Lower lobe of right lung (tissue), 2 donors: ENCODE measurements at places on chromosomes 2 and 18. TPM values are rescaled to one million over a fixed set of nuclear protein-coding genes. Genes with fewer than 3 reads are reported as not detected.

DNA sequence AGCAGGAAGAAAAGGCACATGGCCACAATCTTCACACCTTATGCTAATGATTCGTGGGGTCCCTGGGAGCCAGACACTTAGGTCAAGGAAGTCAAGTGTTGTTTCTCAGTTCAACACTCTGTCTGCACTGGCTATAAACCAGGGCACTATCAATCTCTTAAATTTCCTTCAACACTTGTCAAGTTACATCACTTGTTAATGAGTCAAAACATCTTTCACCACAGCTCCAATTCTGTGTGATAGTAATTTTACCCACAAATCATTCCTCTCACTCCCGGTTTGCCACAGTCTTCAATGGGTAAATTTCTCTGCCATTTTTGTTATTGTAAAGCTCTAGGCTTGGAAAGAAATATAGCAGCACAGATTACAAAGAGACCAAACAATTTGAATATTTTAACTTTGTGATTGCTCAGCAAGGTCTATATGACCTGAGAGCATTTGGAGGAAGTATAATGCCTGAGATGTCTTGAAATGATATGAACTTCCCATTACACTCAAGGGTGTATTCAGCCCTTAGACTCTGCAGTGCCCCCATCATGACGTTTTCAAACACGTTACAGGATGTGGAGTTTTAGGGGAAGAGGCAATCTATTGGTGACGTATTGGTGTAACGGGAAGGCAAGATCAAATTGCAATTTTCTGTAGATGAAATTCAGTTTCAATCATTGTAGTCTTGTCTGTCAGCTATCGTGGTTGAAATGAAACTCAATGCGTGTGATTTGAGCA, 78.7 kb downstream of the ICOS start:
- H3K4me1 ChIP-seq: peaks cover 13% of the 10 kb centered on the region
- H3K27ac ChIP-seq: no peak overlapping the region
- no peak overlapping the region for H3K4me3 ChIP-seq
- H3K27me3 ChIP-seq: no peaks in the 10 kb centered on the region
- H3K36me3 ChIP-seq: no peaks in the 10 kb centered on the region

Gene LRRC30
- total RNA-seq: not detected

DNA sequence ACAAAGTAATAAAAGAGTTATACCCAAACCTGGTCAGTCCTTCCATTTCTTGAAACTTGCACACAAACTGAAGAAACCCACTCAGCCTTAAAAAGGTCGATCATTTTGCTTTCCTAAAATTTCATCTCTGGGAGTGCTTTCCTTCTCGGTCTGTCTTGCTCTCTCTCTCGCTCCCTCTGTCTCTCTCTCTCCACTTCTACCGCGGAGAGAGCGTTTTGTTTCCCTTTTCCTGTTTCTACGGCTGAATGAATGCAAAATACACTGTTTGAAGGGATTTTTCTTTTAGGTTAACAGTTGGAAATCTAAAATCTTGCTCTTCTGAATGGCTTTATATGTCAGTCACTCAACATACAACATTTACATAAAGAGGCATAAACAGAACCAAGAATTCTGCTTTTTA, 424.2 kb downstream of the TGIF1 start:
- H3K27ac ChIP-seq: no peak overlapping the region
- H3K36me3 ChIP-seq: no peaks in the 10 kb centered on the region
- no peak for DNase-seq
- H3K4me3 ChIP-seq: no peak overlapping the region
- H3K4me1 ChIP-seq: peaks cover 16% of the 10 kb centered on the region
- H3K27me3 ChIP-seq: no peaks in the 10 kb centered on the region

DNA sequence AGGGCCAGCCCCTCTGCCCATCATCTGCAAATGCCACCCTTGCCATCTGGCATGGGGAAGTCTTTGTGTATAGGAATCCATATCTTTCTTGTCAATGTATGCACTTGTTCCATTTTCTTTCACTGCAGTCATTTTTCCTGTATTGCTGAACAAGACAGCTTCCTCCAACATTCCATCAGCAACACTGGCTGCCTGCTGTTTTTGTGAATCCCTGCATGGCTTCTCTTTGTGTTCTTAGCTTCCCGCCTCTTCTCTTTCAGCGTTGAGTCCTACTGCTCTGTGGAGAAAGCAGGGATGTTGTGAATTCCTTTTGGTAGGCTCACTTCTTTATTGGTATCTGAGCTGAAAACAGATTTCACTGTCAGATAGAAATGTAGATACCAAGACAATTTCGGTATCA, 150.0 kb downstream of the LPIN1 start:
- H3K27me3 ChIP-seq: no peaks in the 10 kb centered on the region
- no peak overlapping the region for H3K4me3 ChIP-seq
- H3K36me3 ChIP-seq: no peaks in the 10 kb centered on the region
- no peak for DNase-seq
- no peak overlapping the region for H3K27ac ChIP-seq

Gene TM4SF20
- total RNA-seq: not detected

GRCh38 chr18:25883091-25883490, 207.3 kb downstream of the SS18 start:
- no peaks in the 10 kb centered on the region for H3K4me1 ChIP-seq
- no peak overlapping the region for H3K4me3 ChIP-seq
- no peaks in the 10 kb centered on the region for H3K36me3 ChIP-seq
- no peaks in the 10 kb centered on the region for H3K27me3 ChIP-seq
- no peak for DNase-seq
- H3K27ac ChIP-seq: no peak overlapping the region

DNA sequence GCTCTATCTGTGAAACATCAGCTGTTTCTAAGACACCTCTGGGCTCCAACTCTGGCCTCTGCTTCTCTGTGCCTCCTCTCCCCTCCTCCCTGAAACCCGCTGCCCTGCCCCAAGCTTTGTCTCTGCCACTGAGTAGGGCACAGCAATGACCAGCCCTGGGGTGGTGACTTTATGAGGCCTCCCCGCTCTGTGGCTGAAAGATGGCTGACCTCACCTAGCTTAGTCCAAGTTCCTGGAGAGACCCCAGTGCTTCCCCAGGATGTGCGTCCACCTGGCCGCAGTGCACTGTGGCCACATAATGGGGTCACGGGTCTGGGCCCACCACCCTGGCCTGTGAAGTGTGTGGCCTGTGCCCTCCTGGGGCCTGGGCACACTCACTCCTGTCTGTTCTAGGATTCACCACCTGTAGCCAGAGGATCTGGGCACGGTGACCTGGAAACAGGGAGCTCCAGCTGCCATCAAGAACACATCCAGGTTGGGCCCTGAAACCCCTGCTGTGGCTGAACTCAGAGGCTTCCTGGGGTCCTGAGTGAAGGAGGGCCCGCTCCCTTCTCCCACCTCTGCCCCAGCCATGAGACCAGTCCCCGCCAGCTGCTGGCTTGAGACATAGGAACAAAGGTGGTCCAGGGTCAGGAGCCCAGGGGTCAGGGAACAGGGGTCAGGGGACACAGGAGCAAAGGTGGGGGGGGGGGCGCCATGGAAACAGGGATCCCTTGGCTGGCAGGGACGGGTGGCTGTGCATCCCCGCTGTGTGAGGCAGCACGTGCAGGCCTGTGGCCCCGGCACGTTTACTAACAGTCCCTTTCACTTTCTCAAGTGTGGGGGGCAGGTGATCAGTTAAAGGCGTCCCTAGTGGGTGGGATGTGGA, 29.3 kb upstream of the OTOS start:
- DNase-seq: no peak
- peaks cover 15% of the 10 kb centered on the region for H3K27me3 ChIP-seq
- no peaks in the 10 kb centered on the region for H3K4me1 ChIP-seq
- no peak overlapping the region for H3K27ac ChIP-seq

- H3K27ac ChIP-seq: no peak overlapping the region
- H3K27me3 ChIP-seq: no peaks in the 10 kb centered on the region
- H3K4me3 ChIP-seq: no peak overlapping the region
- H3K36me3 ChIP-seq: peaks cover 47% of the 10 kb centered on the region
Observed at GRCh38 chr2:173239644-173240043, 115.0 kb upstream of the CDCA7 start.

- H3K27me3 ChIP-seq: no peaks in the 10 kb centered on the region
- no peak overlapping the region for H3K4me3 ChIP-seq
- DNase-seq: no peak
- H3K36me3 ChIP-seq: no peaks in the 10 kb centered on the region
Observed at GRCh38 chr2:55140316-55141219, 90.3 kb upstream of the RTN4 start.

GRCh38 chr2:86124683-86125082, 18.6 kb downstream of the PTCD3 start:
- H3K27me3 ChIP-seq: no peaks in the 10 kb centered on the region
- no peak for DNase-seq
- no peaks in the 10 kb centered on the region for H3K4me1 ChIP-seq

- H3K4me3 ChIP-seq: no peak overlapping the region
- no peaks in the 10 kb centered on the region for H3K4me1 ChIP-seq
- no peak overlapping the region for H3K27ac ChIP-seq
- DNase-seq: no peak
Observed at GRCh38 chr2:188949046-188949818, 24.9 kb upstream of the COL3A1 start.

DNA sequence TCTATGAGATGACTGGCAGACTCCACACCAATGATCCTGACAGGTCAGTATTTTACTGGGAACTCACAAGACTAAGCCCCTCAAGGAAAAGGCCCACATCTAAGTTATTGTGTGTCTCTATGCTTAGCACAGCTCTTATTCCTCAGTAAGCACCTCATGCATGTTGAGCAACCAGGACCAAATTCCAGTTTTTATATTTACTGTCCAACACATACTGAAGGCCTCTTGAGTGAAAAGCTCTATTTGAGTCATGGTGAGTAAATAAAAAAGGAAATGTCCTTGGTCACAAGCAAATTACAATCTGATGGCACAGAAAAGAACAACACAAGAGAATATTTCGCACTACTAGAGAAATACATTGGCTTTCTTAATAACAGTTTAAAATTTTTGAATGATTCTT, 87.9 kb upstream of the ETAA1 start:
- H3K36me3 ChIP-seq: no peaks in the 10 kb centered on the region
- H3K27me3 ChIP-seq: no peaks in the 10 kb centered on the region
- no peaks in the 10 kb centered on the region for H3K4me1 ChIP-seq
- H3K27ac ChIP-seq: no peak overlapping the region
- no peak overlapping the region for H3K4me3 ChIP-seq
- no peak for DNase-seq

GRCh38 chr2:185227391-185227790, 511.2 kb upstream of the FSIP2 start:
- no peaks in the 10 kb centered on the region for H3K36me3 ChIP-seq
- H3K27ac ChIP-seq: no peak overlapping the region
- no peaks in the 10 kb centered on the region for H3K27me3 ChIP-seq
- no peak for DNase-seq
- H3K4me3 ChIP-seq: no peak overlapping the region

DNA sequence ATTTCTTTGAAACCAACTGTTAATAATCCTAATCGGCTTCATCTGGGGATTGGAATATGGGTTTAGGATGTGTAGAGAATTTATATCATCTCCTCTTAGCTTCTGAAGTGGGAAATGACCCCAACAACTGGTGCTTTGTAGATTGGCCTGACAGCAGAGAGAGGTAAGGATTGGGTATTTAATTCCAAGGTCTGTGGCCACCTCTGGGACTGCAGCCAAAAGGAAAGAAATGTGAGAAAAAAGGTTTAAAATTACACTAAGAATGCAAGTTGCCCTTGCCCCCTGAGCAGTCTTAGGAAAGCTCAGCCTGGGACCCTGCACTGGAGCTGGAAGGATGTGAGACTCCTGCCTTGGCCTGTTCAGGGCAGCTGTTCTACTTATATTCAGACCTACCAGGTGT, 157.1 kb downstream of the FTCDNL1 start:
- no peaks in the 10 kb centered on the region for H3K4me1 ChIP-seq
- H3K36me3 ChIP-seq: no peaks in the 10 kb centered on the region
- DNase-seq: no peak
- no peak overlapping the region for H3K4me3 ChIP-seq
- no peaks in the 10 kb centered on the region for H3K27me3 ChIP-seq

- no peak for DNase-seq
- no peaks in the 10 kb centered on the region for H3K36me3 ChIP-seq
- peaks cover 6% of the 10 kb centered on the region for H3K27me3 ChIP-seq
- no peak overlapping the region for H3K27ac ChIP-seq
- H3K4me1 ChIP-seq: no peaks in the 10 kb centered on the region
Observed at GRCh38 chr2:118881490-118882129, 34.2 kb upstream of the EN1 start.

- H3K27ac ChIP-seq: peak overlapping the region; percentile 4
- H3K4me3 ChIP-seq: no peak overlapping the region
- H3K4me1 ChIP-seq: peaks cover 6% of the 10 kb centered on the region
- no peaks in the 10 kb centered on the region for H3K36me3 ChIP-seq
Observed at GRCh38 chr2:227848586-227848985, 22.8 kb upstream of the DAW1 start.

Gene RAB6C
- not detected for total RNA-seq

Gene RBKS
- 2.2 TPM for total RNA-seq

DNA sequence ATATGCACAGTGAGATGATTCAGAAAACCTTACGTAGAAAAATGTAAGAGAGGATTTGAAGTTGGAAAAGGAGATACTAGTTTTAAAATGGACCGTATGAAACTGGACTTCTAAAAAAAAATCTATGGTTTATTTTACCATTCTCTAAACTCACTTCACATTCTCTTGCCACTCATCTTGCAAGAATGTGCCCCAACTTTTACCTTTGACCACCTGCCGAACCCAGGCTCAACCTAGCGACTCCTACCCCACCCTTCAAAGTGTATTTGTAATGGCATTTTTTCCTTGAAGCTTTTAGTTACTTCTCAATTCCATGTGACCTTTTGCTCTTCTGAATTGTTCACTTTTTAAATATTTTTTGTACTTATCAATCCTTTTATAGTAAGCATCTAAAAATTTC, 160.8 kb downstream of the PHLPP1 start:
- no peaks in the 10 kb centered on the region for H3K36me3 ChIP-seq
- no peak overlapping the region for H3K4me3 ChIP-seq
- DNase-seq: no peak
- no peak overlapping the region for H3K27ac ChIP-seq
- H3K4me1 ChIP-seq: peaks cover 23% of the 10 kb centered on the region

Gene CNTNAP5
- not detected for total RNA-seq

- H3K27ac ChIP-seq: no peak overlapping the region
- no peaks in the 10 kb centered on the region for H3K27me3 ChIP-seq
- no peak for DNase-seq
- no peaks in the 10 kb centered on the region for H3K36me3 ChIP-seq
- H3K4me1 ChIP-seq: peaks cover 48% of the 10 kb centered on the region
Observed at GRCh38 chr2:102041351-102041750, 49.6 kb downstream of the IL1R2 start.

Gene LGALSL
- 30.8 TPM for total RNA-seq

- H3K4me3 ChIP-seq: no peak overlapping the region
- no peaks in the 10 kb centered on the region for H3K27me3 ChIP-seq
- H3K36me3 ChIP-seq: no peaks in the 10 kb centered on the region
- no peak overlapping the region for H3K27ac ChIP-seq
- no peak for DNase-seq
- H3K4me1 ChIP-seq: no peaks in the 10 kb centered on the region
Observed at GRCh38 chr2:123448801-123449200, 576.3 kb upstream of the CNTNAP5 start.

Gene PNO1
- 10.5 TPM for total RNA-seq

Gene BOD1L2
- not detected for total RNA-seq

Gene RGPD4
- total RNA-seq: not detected

Gene TMEM247
- total RNA-seq: not detected

- H3K27ac ChIP-seq: no peak overlapping the region
- no peaks in the 10 kb centered on the region for H3K4me1 ChIP-seq
- no peaks in the 10 kb centered on the region for H3K27me3 ChIP-seq
- H3K4me3 ChIP-seq: no peak overlapping the region
- peak; percentile 44 for DNase-seq
Observed at GRCh38 chr18:79915161-79916127, 36.0 kb downstream of the SLC66A2 start.
